ENCODE measurements at places on chromosomes 13 and 19.

- DNase-seq: no peak
These were observed 25.5 kb upstream of the SLC1A5 start for GRCh38 chr19:46813839-46814358.

DNA sequence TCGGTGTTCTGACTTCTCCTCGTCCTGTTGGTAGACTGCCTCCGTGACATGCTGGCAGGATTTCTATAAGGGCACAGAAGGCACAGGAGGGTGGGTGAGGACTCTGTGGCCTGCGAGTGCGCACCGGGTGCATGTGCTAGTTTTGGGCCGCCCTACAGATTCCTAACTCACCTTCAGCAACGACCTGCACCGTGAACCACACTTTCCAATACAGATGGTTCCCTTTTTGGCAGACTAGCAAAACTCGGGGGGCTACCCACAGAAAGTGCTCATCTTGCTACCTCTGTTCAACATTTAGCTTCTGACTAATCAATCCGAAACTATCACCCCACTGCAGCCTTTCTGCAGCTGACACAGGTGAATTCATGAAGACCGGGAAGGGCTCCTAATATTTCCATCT lies 14.1 kb upstream of the AMER2 start:
- DNase-seq: no peak

- no peak for DNase-seq
These were observed 97.1 kb downstream of the SIPA1L3 start for GRCh38 chr19:38004186-38004520.

- no peak for DNase-seq
These were observed 4.0 kb downstream of the LHFPL6 start for GRCh38 chr13:39599012-39599411.

GRCh38 chr13:110542169-110542796 lies 19.2 kb downstream of the RAB20 start:
- DNase-seq: no peak

- DNase-seq: no peak
These were observed 2.7 kb downstream of the CRX start for GRCh38 chr19:47824396-47824795.

GRCh38 chr19:55255618-55256423 lies 3.0 kb downstream of the PPP6R1 start:
- no peak for DNase-seq

GRCh38 chr13:77896977-77897376 lies 21.7 kb downstream of the EDNRB start:
- no peak for DNase-seq

DNA sequence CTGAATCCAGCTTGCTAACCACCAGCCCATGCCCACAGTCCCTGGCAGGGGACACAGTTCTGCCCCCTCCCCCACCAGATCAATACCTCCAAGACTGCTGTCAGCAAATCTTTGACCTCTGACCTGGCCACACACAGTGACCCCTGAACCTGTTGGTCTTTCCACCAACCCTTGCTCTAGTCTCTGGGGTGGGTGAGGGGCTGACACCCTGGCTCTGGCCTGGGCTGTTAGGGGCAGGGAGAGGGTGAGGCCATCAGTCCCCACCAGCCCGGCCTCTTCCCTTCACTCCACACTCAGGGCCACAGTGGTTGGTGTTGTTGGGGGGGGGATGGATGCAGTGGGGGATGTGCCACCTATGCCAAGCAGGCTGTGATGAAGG lies 21.8 kb upstream of the SLC7A10 start:
- DNase-seq: no peak

GRCh38 chr19:45419396-45419795 lies 4.3 kb downstream of the ERCC1 start:
- DNase-seq: no peak
